GM20000 (cell line): ENCODE measurements at places on chromosomes 5 and 9.

DNA sequence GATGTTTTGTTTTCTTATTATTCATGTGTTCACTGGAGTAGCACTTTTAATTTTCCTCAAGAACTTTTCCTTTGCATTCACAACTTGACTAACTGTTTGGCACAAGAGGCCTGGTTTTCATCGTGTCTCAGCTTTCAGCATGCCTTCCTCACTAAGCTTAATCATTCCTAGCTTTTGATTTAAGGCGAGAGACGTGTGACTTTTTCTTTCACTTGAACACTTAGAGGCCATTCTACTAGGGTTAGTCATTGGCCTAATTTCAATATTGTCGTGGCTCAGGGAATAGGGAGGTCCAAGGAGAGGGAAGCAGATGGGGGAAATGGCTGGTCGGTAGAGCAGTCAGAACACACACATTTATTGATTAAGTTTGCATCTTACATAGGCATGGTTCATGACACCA lies 94.0 kb downstream of the ZNF462 start:
- no peak for DNase-seq

- DNase-seq, result peak; percentile 51
Measured at GRCh38 chr5:151155775-151156506, 1.6 kb downstream of the ANXA6 start.

DNA sequence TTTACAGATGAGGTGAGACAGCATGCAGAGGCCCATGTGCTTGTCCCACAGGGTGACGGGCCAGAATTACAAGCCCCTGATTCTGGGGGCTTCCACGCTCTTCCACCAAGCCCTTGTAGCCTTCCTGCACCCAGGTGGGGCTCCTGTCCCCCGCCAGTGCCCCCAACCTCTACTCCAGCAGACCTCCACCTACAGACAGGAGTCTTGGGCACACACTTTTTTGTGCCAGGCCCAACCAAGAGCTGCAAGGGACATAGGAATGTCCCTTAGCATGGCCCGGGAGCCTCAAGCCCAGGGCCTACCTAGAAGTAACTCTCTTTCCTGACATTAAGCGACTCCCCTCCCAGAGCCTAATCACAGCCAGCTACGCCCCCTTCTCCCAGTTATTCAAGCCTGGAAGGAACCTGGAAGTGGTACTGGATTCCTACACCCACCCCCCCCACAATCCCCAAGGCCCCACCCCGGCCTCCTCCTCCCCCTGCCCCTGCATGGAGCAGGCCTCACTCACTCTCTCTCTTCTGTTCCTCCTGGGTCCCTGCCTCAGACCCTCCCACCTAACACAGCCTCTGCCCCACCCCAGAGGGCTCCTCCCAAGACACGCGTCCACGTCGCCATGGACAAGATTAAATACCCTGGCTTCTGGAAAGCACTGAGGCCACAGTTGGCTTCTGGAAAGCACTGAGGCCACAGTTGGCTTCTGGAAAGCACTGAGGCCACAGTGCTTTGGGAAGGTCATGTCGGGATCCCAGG lies 30.5 kb downstream of the ADAMTS2 start:
- no peak for DNase-seq

DNA sequence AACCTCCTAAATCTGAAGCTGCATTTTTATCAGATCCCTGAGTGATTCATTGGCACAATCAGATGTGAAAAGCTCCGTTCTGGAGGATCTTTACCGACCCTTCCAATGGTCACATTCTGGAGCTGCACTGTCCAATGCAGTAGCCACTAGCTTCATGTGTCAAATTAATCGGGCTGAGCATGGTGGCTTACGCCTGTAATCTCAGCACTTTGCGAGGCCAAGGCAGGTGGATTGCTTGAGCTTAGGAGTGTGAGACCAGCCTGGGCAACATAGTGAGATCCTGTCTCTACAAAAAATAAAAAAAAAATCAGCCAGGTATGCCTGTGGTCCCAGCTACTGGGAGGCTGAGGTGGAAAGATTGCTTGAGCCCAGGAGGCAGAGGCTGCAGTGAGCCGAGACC lies 3.7 kb downstream of the IL17B start:
- no peak for DNase-seq

DNA sequence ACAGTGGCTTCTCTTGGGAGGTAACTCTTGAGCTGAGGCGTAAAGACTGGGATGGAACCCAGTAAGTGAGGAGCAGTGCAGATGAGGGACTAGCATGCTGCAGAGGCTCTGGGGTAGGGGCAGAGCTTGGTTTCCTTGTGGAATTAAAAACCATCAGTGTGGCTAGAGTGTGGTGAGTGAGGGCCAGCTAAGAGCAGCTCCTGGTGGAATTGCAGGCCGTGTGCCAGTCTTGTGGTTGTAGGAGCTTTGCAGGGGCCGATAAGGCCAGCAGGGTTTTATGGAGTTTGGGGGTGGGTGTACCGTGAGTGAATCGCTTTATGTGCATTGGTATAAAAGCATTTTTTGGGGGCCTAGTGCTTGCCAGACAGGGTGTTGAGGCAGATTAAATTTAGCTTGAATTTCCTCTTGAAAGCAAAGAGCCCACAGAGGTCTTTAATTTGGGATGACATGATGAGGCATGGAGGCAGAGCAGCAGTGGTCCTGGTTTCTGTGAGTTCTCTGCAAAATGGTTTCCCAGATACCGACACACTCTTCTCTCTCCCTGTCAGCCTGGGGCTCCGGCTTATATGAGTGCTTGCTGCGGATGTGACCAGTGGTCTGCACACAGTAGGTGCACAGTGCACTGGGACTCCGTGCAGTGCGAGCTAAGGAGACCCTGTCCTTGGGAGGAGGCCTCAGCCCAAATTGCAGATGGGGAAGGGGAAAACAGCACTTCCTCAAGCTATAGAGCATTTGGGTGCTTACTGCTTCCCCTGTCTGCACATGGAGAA lies 176.4 kb upstream of the PITX1 start:
- DNase-seq, result no peak

GRCh38 chr5:172766287-172767108 lies 4.5 kb downstream of the DUSP1 start:
- DNase-seq, result no peak

DNA sequence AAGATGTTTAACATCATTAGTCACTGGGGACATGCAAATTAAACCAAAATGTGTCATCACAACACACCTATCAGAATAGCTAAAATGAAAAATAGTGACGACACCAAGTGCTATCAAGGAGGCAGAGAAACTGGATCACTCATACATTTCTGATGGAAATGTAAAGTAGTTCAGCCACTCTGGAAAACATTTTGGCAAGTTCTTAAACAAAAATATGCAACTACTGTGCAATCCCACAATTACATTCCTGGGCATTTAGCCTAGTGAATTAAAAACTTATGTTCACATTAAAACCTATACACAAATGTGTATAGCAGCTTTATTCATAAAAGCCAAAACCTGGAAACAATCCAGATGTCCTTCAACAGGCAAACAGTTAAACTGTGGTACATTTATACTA lies 53.1 kb downstream of the SVEP1 start:
- DNase-seq, result no peak

- DNase-seq, result no peak
Measured at GRCh38 chr9:117624106-117624505, 80.1 kb upstream of the TLR4 start.

DNA sequence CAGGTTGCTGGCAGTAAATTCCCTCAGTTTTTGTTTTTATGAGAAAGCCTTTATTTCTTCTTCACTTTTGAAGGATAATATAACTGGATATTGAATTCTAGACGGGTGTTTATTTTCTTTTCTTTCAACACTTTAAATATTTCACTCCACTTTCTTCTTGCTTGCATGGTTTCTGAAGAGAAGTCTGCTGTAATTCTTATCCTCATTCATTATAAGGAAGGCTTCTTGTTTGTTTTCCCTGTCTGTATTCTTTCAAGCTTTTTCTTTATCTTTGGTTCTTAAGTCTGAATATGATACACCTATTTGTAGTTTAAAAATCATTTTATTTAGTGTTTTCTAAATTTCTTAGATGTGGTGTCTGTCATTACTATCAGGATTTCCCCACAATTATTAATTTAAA lies 1054.3 kb downstream of the TLE1 start:
- no peak for DNase-seq
